ENCODE measurements at places on chromosomes 6 and 20.

DNA sequence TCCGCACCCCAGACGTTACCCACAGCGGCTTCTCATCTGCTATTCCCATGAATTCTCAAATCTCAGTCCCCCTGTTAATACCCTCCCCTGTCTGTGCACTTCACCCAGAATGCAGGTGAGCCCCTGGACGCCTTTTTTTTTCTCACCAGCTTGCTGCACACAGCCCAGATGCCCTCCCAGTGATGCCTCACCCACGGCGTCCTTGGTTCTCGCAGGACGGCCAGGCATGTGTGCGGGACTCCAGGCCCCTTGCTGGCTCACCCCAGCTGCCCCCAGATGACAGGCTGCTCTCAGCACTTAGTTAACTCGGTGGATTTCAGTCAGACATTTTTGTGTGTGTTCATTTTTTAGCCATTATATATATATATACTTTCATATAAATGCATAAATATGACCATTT lies 25.4 kb upstream of the PI16 start:
- no peak for DNase-seq

- no peak for DNase-seq
Measured at GRCh38 chr20:20457392-20458126, 89.7 kb downstream of the INSM1 start.

DNA sequence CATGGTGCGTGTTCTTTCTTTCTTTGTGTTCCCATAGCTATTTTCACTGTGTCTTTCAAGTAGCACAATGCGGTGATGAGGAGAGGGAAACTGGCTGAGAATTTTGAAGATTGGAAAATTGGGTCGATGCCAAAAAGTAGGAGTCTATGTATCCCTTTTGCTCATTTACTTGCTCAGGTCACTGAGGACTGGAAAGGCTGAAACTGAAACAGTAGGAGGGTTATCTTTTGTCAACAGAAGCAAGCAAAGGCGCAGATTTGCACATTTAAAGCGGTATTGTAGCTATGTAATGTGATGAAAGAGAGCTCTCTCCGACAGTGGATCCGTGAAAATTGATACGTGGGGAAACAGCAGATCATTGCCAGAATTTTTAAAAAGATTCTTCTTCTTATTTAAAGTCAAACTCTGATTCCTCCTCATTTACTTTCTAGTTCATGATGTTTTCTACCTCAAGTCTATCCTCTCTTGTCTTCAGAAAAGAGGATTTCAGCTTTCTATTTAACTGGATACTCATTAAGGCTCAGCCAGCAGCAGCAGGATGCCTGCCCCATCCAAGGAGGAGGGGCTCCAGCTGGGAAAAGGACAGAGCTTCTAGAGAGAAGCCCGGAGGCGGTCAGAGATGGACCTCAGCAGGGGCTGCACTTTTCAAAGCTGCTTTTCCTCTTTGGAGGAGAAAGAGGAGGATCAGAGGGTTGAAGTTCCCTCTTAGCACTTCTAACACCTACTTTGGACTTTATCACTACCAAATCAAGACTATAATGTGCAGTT lies 15.9 kb upstream of the FYN start:
- DNase-seq = no peak

- no peak for DNase-seq
Measured at GRCh38 chr20:58188527-58188926, 39.9 kb downstream of the ANKRD60 start.

DNA sequence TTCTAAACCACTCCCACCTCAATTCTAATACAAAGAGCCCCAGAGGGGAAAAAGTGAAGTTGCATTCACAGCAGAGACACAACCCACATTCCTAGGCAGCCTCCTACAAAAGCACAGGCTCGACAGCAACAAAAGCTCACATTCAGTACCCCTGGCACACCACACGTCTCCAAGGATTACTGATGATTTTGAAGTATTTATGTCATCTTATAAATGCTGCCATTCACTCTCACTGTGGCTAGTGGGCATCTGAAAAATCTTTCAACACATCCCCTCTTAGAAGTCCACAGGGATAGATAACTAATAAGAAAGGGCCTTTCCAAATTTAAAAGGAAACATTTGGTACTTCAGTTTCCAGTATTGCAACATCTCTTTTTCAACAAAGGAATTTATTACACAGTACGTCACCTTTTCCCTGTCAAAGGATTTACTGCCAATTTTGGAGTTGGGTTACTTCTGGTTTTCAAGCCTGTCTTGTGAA lies 146.7 kb downstream of the TASP1 start:
- no peak for DNase-seq

DNA sequence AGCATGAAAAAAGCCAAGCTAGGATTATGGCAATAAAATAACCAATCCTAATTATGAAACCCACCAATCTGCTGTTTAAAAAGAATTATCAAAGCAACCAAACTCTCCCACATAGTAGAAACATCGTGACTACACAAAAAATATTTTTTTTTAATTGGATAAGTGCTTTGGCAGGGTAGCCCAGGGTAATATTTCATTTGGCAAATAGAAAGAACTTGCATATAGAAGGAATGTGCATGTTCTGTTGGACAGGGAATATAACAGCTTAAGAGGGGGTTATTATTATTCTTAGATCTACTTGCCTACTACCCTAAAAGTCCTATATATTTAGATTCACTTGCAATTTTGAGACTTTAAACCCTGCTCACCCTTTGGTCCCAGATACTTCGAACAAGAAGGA lies 972 bp downstream of the GSTA3 start:
- DNase-seq = no peak

- DNase-seq = no peak
Measured at GRCh38 chr20:38034961-38035360, 1.4 kb downstream of the RPRD1B start.

DNA sequence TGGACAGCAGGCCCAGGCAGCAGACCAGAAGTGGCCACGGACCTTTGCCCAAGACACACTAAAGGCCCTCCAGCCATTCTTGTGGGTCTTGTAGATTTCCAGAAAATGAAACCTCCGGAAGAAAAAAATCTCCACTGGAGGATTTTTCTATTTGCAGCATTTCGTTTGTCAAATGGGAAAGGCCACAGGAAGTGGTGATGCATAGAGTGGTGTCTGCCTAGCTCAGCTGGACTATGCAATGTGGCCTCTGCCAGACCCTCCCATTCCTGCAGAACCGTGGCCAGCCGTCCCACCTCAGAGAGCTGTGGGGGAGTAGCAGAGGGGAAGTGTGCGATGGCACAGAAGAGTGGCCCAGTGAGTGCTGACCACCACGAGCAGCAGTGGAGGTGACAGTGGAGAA lies 24.0 kb upstream of the INSM1 start:
- DNase-seq = no peak

GRCh38 chr6:49668083-49668511 lies 31.5 kb upstream of the RHAG start:
- DNase-seq = no peak

DNA sequence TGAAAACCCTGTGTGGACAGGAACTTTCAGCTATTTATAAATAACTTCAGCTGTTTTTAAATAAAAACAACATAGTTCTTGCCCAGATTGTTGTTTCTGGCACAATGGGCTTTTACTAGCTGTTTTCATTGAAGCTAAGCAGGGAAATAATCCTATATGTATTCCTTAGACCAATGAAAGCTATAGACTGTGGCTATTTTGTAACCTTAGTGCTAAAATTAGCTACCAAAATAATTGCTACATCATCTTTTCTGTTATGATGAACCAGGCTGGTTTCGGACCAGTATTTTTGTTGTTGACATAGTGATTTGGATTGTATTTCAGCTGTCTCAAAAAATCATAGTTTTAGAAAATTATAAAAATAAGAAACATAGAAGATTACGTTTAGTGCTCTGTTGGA lies 13.7 kb downstream of the PHF3 start:
- DNase-seq = no peak

GRCh38 chr6:143953922-143954321 lies 54.1 kb downstream of the PLAGL1 start:
- DNase-seq = no peak

Measured in immature natural killer cell (primary cell).